ENCODE measurements at places on chromosomes 7 and 10.

- DNase-seq = no peak
Observed at GRCh38 chr7:117386110-117386706, 41.1 kb downstream of the ASZ1 start.

DNA sequence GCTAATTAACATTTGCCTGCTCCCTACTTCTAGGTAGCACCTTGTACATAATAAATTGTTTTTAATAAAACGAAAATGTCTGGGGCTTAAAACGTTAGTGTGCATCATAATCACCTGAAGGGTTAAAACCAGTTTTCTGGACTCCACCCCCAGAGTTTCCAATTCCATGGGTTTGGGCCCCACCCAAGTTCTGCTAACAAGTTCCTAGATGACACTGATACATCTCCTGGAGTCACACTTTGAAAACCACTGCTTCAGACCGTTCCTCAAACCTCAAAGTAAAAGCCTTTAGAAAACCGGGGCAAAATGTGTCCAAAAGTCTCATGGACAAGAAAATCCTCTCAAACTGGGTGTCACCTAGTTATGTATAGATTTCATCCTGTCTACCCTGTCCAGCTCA is 9.3 kb downstream of the OSBPL3 start:
- no peak for DNase-seq

GRCh38 chr10:19767876-19768275 is 48.4 kb upstream of the PLXDC2 start:
- DNase-seq = no peak

DNA sequence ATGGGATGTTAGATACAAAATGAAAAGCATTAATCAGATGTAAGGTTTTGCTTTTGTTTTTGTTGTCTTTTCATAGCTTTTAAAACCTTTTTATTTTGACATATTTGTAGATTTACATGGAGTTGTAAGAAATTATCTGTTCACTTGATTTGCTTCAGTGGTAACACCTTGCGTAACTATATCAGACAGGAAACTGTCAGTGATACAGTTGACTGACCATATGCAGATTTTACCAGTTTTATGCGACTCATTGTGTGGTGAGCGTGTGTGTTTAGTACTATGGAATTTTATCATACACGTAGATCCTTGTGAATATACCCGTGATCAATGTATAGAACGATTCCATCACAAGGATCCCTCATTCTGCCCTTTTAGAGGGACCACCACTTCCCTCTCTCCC is 701.4 kb downstream of the SUGCT start:
- no peak for DNase-seq

DNA sequence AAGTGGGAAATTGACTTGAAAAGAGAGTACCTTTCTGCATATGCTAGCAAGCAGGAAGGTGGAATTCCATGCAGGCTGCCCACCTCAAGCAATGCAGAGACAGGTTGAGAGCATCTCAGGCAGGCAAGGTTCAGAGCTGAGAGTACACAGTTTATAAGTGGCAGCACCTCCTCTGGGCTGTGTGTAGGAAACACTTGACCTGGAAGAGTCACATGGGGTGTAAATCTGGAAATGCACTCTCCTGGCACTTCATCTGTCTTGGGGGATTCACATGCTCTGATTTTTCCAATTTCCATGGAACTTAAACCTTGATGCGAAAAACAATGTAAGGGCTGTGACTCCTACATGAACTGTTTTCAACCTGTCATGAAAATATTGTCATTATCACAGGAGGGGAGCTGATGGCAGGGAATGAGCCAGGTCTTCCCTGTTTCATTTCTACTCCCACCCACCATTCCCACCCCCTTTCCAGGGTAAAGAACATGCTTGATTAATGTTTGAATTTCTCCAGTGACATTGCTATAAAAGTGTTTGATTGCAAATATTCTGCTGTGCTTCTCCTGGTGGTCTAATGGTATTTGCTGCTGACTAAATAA is 328.3 kb downstream of the BICC1 start:
- DNase-seq = no peak

DNA sequence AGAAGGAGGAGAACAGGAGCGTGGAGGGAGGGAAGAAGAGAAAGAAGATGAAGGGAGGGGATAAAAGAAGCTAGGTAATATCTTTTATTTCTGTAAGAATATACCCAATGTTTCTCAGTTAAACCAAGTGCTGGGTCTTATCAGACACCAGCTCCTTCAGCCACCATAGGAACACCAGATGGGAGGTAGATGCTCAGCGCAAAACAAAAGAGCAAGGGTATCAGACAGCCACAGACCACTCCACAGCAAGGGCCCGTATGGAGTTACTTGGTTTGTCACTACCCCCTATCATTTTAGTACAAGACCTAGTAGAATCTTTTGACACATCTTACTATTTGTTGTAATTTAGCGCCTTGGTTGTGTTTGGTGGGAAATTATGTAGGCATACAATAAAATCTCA is 65.9 kb upstream of the FAM133B start:
- DNase-seq = no peak

DNA sequence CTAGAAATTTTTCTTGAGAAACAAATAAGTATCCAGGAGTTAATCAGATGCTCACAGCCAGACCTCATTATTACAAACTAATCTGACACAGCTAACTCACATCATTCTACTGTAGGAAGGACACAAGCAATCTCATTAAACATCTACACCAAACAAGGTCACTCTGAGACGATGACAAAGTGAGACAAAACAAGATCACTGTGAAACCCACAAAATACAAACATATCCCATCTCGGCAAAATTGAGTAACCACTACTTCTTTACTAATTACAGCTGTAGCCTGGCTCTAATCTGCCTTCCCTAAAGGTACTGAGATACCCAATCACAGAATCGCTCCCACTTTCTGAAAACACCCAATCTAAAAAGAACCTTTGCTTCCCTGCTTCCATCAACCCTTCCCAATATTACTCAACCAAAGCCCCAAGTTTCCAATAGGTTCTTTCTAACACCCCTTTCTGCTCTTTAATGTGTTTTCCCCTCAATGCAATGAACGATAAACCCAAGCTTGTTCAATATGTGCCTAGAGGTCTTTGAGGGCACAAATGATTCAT is 26.9 kb downstream of the CCDC6 start:
- no peak for DNase-seq

DNA sequence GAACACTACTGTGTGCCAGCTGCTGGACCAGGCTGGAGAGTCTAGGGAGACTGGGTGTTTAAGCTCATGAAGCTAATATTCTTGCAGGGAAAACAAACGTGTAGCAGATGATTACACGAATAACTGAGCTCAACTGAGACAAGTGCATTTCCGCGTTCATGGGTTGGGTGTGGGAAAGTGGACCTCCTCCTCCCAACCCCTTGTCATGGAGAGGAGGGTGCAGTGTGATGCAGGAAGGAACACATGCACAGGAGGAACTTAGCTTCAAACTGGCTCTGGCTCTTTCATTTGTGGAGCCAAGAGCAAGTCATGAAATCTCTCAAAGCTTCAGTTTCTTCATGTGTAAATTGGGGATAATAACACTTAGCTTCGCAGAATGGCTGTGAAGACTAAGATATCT is 204.3 kb downstream of the ARHGAP12 start:
- no peak for DNase-seq

- no peak for DNase-seq
Observed at GRCh38 chr7:29243910-29244655, 49.5 kb downstream of the CHN2 start.

GRCh38 chr7:35255443-35256255 is 1.7 kb upstream of the TBX20 start:
- DNase-seq = no peak
